ENCODE measurements at places on chromosomes 7 and 10. TPM values are rescaled to one million over a fixed set of nuclear protein-coding genes. Genes with fewer than 3 reads are reported as not detected.

The THAP5 gene
- 27.6 TPM for polyA plus RNA-seq

The FBXW4 gene
- 46.1 TPM for polyA plus RNA-seq

The STOX1 gene
- polyA plus RNA-seq, result 4.3 TPM

The VOPP1 gene
- polyA plus RNA-seq, result 28.2 TPM

The COL1A2 gene
- polyA plus RNA-seq, result 5,046 TPM

The DNAJC30 gene
- polyA plus RNA-seq, result 6.6 TPM

The INSYN2A gene
- 1.0 TPM for polyA plus RNA-seq

The WIPF3 gene
- 15.0 TPM for polyA plus RNA-seq
